Putamen (tissue), 1 donor: ENCODE measurements at places on chromosomes 7 and 10.
A peak's percentile ranks its signal among the peaks of the same experiment; 100 is the strongest.

GRCh38 chr10:126181626-126182025 lies 206.7 kb downstream of the ADAM12 start:
- DNase-seq = no peak

DNA sequence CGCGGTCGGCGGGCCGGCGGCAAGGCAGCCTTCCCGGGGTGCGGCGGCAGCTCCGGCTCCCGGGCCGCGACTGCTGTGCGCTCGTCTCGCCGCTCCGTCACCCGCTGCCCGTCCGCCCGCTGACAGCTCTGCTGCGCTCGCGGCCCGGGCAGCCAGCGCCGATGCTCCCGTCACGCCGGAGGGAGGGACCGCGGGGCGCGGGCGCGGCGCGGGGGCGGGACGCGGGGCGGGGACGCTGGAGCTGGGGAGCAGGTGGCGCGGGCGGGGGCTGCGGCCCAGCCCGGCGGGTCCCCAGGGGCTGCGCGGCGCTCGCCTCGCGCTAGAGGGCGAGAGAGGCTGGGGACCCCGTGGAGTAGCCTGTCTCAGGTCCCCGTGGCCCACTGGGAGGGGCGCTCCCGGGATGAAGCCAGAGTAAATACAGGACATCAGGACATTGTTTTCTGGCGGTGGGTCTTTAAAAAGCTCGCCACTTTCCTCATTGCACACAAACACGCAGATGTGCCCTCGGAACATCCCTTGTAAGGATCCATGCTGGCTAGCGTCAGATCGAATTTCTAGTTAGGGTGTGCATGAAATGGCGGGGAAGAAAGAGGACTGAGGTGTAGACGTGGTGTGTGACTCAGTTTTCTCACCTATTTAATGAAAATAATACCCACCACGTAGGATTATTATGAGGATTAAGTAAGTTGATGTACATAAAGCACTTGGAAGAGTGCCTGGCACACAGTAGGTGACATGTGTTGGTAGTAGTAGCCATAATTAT lies at the start of gene ELAPOR2:
ELAPOR2 (minus strand) TSS at position 130 of the 763 bp plus-strand sequence. CDS start 141 bp downstream, outside the sequence.
- peak; percentile 89 for DNase-seq

- no peak for DNase-seq
Measured at GRCh38 chr7:138755842-138756590, 41.8 kb upstream of the TMEM213 start.

DNA sequence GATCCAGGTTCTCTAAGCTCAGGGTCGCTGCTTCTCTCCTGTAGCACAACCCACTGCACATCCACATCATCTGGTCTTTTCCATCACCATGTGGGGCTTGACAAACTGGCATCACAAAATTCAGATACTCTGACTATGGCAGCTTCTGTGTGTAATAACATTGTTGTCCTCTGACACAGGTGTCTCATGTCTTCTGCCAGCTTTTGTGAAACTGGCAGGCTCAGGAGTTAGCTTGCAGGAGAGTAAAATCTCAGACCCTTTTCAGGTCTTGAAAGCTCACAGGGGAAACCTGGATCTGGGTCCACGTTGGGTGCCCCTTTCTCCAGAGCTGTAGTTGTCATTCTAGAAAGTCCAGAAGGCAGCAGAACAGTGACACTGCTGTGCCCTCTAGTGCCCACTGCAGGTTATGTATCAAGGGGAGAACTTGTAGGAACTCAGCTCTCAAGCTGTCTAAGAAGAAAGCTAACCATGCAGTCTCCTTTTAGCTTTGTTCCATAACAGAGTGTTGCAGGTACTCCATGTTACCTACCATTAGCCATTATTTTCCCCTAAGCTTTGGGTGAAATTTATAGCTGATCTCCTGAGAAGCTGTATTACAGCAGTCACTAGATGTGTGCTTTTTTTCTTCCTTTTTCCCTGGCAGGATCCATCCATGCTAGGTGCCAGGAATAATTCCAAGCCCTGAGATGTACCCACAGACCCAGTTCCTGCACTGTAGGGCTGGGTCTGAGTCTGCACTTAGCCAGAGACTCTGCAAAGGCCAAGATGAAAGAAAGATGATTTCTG lies 102.7 kb downstream of the ZNF248 start:
- no peak for DNase-seq

- DNase-seq = no peak
Measured at GRCh38 chr7:98703916-98704315, 86.8 kb downstream of the NPTX2 start.

GRCh38 chr7:114777288-114777687 lies 144.6 kb upstream of the MDFIC start:
- DNase-seq = no peak

GRCh38 chr7:155190688-155191087 lies 107.0 kb upstream of the INSIG1 start:
- no peak for DNase-seq

- DNase-seq = no peak
Measured at GRCh38 chr7:137523171-137523570, 179.6 kb upstream of the PTN start.

DNA sequence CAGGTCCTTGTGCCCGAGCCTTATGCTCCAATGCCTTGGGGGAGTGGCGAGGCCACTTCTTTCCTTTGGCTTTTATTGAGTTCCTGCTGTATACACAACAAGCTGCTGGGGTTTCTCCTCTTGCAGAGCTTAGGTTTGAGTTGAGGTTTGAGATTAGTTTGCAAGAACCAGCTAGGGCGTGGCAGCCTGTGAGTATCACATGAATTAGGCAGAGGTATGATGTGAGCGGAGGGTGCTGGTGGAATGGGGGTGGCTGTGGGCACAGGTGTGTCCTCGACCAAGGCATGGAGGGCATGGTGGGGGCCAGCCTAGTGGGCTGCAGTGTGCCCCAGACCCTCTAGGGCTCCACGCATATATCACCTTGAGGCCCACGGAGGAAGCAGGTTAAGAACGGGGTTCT lies 123.3 kb downstream of the DOCK1 start:
- no peak for DNase-seq

GRCh38 chr7:37546677-37547076 lies 98.0 kb upstream of the ELMO1 start:
- no peak for DNase-seq

GRCh38 chr7:128210590-128211570 lies 30.2 kb upstream of the LEP start:
- no peak for DNase-seq
